ENCODE measurements at places on chromosomes 2 and 18. TPM values are rescaled to one million over a fixed set of nuclear protein-coding genes. Genes with fewer than 3 reads are reported as not detected.

The CXCR2 gene
- polyA plus RNA-seq: 1.3 TPM

The GPR35 gene
- 3.0 TPM for polyA plus RNA-seq

The ACOXL gene
- 1.6 TPM for polyA plus RNA-seq

The SATB2 gene
- polyA plus RNA-seq: 16.5 TPM

The PROKR1 gene
- 0.15 TPM for polyA plus RNA-seq

The C1QL2 gene
- polyA plus RNA-seq: not detected

The CAVIN2 gene
- polyA plus RNA-seq: 47.6 TPM

The OBSL1 gene
- polyA plus RNA-seq: 149 TPM

The SMYD1 gene
- not detected for polyA plus RNA-seq

The GPR45 gene
- polyA plus RNA-seq: 0.26 TPM

The HES6 gene
- 4.5 TPM for polyA plus RNA-seq

The GLI2 gene
- polyA plus RNA-seq: 9.1 TPM

The IL36RN gene
- not detected for polyA plus RNA-seq

The INHBB gene
- polyA plus RNA-seq: 0.05 TPM

The ITPRIPL1 gene
- polyA plus RNA-seq: 4.7 TPM

All from left renal pelvis (tissue), 4 donors.